ENCODE measurements at places on chromosomes 1 and 21.

GRCh38 chr1:234720709-234721441 is 110.9 kb upstream of the IRF2BP2 start:
- DNase-seq = no peak

DNA sequence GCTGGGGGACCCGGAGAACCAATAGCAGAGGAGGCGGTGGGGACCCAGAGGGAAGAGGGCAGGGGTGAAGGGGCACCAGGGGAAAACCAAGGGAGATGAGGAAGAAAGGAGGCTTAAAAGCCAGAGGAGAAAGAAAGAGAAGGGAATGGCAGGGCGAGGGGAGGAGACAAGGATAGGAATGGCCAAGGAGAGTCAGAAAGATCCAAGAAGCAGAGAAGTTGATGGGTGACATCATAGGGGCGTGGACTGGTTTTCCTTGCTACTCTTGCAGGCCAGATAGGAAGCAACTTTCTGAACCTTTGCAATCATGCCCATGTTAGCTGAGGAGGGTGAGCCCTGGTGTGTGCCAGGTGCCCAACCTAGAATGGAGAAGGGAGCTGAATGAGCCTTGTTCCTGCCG is 5.4 kb downstream of the NPR1 start:
- DNase-seq = no peak

DNA sequence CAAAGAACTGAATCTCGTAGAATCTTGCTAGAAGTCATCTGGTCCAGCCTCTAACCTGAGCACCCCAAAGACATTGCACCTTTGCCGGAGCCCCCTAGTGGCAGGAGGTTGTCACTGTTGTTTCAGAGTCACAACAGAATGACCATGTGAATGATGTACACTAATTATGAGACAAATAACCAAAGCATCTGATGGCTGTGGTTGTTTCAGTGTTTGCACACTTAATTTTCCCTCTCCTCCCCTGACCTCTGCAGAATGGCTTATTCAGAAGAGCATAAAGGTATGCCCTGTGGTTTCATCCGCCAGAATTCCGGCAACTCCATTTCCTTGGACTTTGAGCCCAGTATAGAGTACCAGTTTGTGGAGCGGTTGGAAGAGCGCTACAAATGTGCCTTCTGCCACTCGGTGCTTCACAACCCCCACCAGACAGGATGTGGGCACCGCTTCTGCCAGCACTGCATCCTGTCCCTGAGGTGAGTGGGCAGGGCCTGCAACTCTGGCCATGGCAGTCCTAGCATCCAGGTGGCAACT is 26.4 kb downstream of the TRAF5 start:
- no peak for DNase-seq

- DNase-seq = no peak
Measured at GRCh38 chr1:60765204-60765603, 317.2 kb upstream of the NFIA start.

GRCh38 chr1:196661345-196661744 is 9.5 kb downstream of the CFH start:
- no peak for DNase-seq

DNA sequence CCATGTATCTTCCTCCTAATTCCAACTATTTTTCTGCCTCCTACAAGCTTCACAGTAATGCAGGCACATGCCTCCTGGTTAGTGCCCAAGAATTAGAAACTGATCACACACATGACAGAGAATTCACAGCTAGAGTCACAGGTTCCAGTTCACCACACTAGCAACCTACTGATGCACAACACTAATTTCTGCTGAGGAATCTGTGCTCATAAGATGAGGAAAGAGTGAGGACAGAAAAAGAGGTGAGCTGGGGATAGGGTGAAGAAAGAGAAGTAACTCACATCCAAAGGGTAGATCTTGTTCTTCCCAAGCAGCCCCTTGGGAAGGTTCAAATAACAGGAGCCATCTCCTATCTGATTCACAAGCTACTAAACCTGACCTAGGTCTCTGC is 61.3 kb downstream of the PUM1 start:
- no peak for DNase-seq

DNA sequence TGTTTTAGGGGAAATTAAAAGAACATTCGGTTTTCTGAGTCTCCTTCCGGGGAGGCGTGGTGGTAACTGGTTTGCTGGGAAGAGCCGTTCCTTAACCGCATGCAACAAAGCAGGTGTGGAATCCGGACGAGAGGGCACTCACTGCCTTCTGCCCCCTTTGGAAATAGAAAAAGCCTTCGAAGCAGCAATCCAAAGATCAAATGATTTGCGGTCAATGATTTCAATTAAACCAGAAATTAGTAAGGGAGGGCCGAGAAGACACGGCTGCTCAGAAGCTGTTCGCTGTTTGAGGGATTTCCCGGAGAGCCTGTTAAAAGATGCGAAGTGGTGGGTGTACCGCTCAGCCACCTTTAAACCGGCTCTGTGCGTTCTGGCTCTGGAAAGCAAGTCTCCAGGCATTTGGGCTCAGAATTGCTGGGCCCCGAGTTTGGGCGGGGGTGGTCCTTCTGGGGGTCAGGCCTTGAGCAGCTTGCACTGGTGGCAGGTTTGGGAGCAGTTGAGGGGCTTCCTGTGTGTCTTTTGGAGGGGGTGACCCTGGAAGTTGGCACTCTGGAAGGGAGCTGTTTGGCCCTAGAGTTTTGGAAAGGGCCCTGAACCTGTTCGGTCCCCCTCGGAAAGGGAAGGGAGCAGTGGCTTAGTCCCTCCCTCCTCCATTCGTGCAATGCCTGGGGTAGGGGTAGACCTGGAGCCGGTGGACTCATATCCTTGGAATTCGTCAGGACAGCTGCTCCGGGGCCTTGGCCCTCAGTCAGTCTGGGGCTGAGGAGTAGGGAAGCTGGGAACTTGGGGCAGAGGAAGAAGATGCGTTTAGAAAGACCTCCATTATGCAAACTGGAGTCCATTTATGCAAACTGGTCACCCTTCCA is 3.1 kb downstream of the SIM2 start:
- no peak for DNase-seq

DNA sequence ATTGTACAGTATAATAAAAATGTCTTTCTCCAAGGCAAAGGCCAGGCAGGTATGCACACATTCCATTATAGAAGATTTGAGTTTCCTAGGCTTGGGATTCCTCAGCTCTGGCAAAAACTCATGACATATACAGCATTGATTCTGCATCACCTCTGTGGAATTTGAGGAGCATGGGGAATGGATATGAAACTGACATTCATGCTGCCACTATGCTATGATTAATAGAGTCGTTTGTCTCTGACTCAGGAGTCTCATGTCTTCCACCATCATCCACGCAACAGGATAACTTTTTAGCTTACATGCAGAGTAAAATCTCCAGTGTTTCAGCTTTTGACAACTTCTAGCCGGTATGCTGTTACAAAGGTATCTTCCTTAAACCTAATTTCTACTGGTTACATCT is 49.8 kb upstream of the ADORA3 start:
- DNase-seq = peak; percentile 49

DNA sequence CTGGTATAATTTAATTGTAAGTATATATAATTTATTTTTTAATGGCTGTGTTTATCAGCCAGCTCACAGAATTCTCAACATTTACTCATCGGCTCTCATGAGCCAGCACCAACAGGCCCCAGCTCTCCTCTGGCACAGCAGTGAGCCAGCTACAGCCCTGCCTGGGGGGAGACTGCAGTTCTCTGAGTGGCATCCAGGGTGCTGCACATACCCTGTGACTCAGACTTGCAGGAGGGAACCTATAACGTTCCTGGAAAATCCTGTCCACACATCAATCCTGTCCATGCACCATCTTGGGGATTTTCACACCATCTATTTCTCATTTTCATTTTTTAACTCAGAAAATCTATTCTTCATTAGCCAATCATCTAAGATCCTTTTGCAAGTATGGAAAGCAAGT is 36.5 kb downstream of the FHAD1 start:
- peak; percentile 18 for DNase-seq

- no peak for DNase-seq
Measured at GRCh38 chr1:54608566-54609230, 14.6 kb downstream of the FAM151A start.

- no peak for DNase-seq
Measured at GRCh38 chr1:52157582-52157981, 15.7 kb downstream of the ZFYVE9 start.

- DNase-seq = no peak
Measured at GRCh38 chr1:188140958-188141357, 1312.2 kb downstream of the PLA2G4A start.
